ENCODE measurements at places on chromosomes 4 and X. TPM values are rescaled to one million over a fixed set of nuclear protein-coding genes. Genes with fewer than 3 reads are reported as not detected.
A peak's percentile ranks its signal among the peaks of the same experiment; 100 is the strongest.

Gene PLXNB3
- total RNA-seq, result 0.89 TPM

DNA sequence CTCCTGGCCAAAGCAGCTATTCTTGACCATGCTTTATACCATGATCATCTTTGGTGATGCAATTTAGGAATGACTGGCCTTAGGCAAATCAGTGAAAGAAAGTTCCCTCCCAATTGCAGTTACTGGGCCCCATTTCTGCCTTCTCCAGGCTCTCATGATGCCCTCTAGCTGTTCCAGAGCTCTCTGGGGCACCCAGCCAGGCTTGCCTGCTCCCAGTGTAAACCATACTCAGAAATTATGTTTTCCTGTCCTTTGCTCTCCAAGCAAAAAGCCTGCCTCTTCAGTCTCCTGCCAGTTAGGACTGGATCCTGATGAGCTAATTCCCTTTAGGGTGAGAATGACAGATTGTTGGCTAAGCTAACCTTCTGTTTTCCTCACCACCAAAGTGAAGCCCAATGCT is 85.3 kb upstream of the RBPJ start:
- no peak overlapping the region for H3K27ac ChIP-seq
- no peak overlapping the region for H3K4me3 ChIP-seq
- H3K36me3 ChIP-seq, result no peaks in the 10 kb centered on the region

- no peak overlapping the region for H3K27ac ChIP-seq
- DNase-seq, result no peak
- H3K4me3 ChIP-seq, result no peak overlapping the region
- H3K36me3 ChIP-seq, result no peaks in the 10 kb centered on the region
Observed at GRCh38 chr4:61549336-61549735, 349.2 kb downstream of the ADGRL3 start.

Gene CTSO
- 21.6 TPM for total RNA-seq

DNA sequence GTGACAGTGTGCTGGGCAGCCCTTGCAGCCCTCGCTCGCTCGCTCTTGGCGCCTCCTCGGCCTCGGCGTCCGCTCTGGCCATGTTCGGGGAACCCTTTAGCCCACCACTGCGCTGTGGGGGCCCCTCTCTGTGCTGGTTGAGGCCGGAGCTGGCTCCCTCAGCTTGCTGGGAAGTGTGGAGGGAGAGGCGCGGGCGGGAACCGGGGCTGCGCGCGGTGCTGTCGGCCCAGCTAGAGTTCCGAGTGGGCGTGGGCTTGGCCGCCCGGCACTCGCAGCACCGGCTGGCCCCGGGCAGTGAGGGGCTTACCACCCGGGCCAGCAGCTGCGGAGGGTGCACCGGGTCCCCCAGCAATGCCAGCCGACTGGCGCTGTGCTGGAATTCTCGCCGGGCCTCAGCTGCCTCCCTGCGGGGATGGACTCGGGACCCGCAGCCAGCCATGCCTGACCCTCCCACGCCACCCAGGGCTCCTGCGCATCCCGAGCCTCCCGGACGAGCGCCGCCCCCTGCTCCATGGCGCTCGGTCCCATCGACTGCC is 770.1 kb upstream of the GALNTL6 start:
- DNase-seq, result no peak
- no peaks in the 10 kb centered on the region for H3K4me1 ChIP-seq
- H3K36me3 ChIP-seq, result no peaks in the 10 kb centered on the region
- no peaks in the 10 kb centered on the region for H3K27me3 ChIP-seq
- H3K4me3 ChIP-seq, result no peak overlapping the region
- no peak overlapping the region for H3K27ac ChIP-seq

Gene ALPK1
- 8.7 TPM for total RNA-seq

- H3K27ac ChIP-seq, result peak overlapping the region; percentile 69
- peaks cover 13% of the 10 kb centered on the region for H3K4me1 ChIP-seq
- peaks cover 50% of the 10 kb centered on the region for H3K36me3 ChIP-seq
Observed at GRCh38 chr4:8472158-8472688, 31.6 kb downstream of the TRMT44 start.

Gene GCNA
- total RNA-seq, result 2.9 TPM

Gene COX7B2
- not detected for total RNA-seq

- no peaks in the 10 kb centered on the region for H3K4me1 ChIP-seq
- H3K27me3 ChIP-seq, result peaks cover 51% of the 10 kb centered on the region
- no peak overlapping the region for H3K4me3 ChIP-seq
- no peaks in the 10 kb centered on the region for H3K36me3 ChIP-seq
Observed at GRCh38 chrX:39650768-39651347, 446.9 kb downstream of the BCOR start.

Gene PLP1
- total RNA-seq, result 72.8 TPM

Gene PABPC5
- total RNA-seq, result 5.1 TPM

GRCh38 chrX:9188117-9188516 is 154.2 kb upstream of the FAM9B start:
- H3K36me3 ChIP-seq, result no peaks in the 10 kb centered on the region
- peaks cover 28% of the 10 kb centered on the region for H3K27me3 ChIP-seq
- H3K27ac ChIP-seq, result no peak overlapping the region
- DNase-seq, result no peak

Gene NR0B1
- 0.27 TPM for total RNA-seq

- H3K4me3 ChIP-seq, result no peak overlapping the region
- H3K27me3 ChIP-seq, result no peaks in the 10 kb centered on the region
- H3K36me3 ChIP-seq, result peaks cover 16% of the 10 kb centered on the region
Observed at GRCh38 chrX:154529206-154529612, 13.2 kb upstream of the FAM3A start.

DNA sequence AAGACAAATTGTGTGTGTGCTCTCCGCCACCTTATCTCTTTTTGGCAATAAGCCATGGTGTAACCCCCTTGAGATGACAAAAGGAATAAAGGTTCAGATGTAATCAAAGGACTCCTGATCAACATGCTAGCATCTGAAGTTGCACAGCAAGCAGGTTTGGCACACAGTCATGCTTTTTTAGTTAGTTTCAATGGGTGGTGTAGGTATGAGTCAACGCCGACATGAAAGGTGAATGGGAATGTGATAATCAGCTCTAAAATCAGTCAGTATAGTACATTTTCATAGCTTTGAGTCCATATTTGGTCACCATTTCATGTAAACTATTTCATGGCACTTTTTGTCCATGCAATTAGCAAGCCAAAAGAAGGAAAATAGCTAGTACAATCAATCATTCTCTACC is 50.4 kb upstream of the ETNPPL start:
- no peak overlapping the region for H3K4me3 ChIP-seq
- no peaks in the 10 kb centered on the region for H3K36me3 ChIP-seq
- no peaks in the 10 kb centered on the region for H3K4me1 ChIP-seq
- no peak for DNase-seq
- H3K27me3 ChIP-seq, result no peaks in the 10 kb centered on the region
- no peak overlapping the region for H3K27ac ChIP-seq

GRCh38 chrX:106698693-106699092 is 27.8 kb upstream of the RNF128 start:
- DNase-seq, result no peak
- H3K36me3 ChIP-seq, result no peaks in the 10 kb centered on the region
- no peak overlapping the region for H3K4me3 ChIP-seq
- H3K27ac ChIP-seq, result no peak overlapping the region
- H3K4me1 ChIP-seq, result no peaks in the 10 kb centered on the region
- H3K27me3 ChIP-seq, result peaks cover 6% of the 10 kb centered on the region

GRCh38 chrX:18825375-18825774 is 117.9 kb downstream of the PPEF1 start:
- H3K4me3 ChIP-seq, result no peak overlapping the region
- H3K4me1 ChIP-seq, result no peaks in the 10 kb centered on the region
- H3K27ac ChIP-seq, result no peak overlapping the region
- no peaks in the 10 kb centered on the region for H3K36me3 ChIP-seq
- DNase-seq, result no peak
- no peaks in the 10 kb centered on the region for H3K27me3 ChIP-seq

DNA sequence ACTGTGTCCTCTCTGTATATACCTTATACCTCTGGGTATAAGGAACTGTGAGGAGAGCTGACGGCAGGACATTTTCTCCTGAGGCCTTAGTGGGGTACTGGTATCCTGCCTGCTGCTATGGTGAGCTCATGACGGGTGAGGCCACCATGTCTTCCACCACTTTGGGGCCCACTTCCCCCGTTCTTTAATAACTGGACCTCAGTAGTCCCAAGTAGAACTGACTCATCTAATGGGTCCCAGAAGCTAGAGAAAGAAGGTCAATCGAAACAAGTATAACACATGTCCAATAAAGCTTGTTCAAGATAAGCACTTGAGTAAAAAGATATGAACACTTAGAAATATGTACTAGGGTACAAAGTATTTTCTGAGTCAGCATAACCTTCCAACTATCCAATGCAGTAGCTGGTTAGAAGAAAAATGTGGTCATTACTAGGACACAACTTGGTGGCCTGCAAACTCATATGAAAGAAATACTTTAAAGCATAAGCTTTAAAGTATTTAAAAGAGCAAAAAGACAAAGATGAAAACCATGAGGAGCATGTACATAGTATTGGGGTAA is 71.7 kb downstream of the DIPK2B start:
- no peak for DNase-seq
- no peaks in the 10 kb centered on the region for H3K4me1 ChIP-seq
- no peaks in the 10 kb centered on the region for H3K36me3 ChIP-seq
- H3K4me3 ChIP-seq, result no peak overlapping the region

DNA sequence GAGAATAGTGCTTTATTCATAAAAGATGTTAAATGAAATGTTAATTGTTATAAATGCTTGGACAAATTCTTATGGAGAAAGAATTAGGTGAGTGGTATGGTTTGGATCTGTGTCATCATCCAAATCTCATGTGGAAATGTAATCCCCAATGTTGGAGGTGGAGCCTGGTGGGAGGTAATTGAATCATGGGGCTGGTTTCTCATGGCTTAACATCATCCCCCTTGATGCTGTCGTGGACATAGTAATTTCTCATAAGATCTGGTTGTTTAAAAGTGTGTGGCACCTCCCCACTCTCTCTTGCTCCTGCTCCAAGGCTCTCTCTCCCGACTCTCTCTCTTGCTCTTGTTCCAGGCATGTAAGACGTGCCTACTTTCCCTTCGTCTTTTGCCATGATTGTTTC is 22.5 kb downstream of the GYPE start:
- H3K36me3 ChIP-seq, result no peaks in the 10 kb centered on the region
- no peak overlapping the region for H3K27ac ChIP-seq
- no peak for DNase-seq
- no peaks in the 10 kb centered on the region for H3K27me3 ChIP-seq

Gene CPZ
- total RNA-seq, result 18.4 TPM

- DNase-seq, result no peak
- H3K27me3 ChIP-seq, result no peaks in the 10 kb centered on the region
- H3K4me1 ChIP-seq, result peaks cover 4% of the 10 kb centered on the region
Observed at GRCh38 chr4:121786221-121786620, 14.9 kb upstream of the EXOSC9 start.

Gene STIM2
- total RNA-seq, result 46.1 TPM

Gene GPAT3
- total RNA-seq, result 16.3 TPM

Gene DDX3X
- total RNA-seq, result 136 TPM

DNA sequence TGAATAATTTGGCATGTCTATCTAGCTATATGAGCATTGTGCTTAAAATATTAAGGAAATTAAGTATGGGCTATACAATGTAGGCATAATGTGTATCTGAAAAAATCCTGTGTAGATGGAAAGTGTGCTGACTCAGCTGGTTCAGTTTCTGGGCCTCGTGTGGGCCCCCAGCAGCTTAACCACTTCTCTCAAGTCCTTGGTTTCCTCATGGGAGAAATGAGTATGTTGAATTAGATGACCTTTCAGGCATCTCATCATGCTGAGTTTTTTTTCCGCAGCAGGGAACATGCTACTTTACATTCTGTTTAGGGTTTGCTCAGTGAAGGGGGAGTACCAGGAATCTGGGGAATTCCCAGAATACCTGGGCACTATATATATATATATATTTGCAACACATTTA is 30.5 kb downstream of the RHOH start:
- DNase-seq, result peak; percentile 56
- no peaks in the 10 kb centered on the region for H3K4me1 ChIP-seq
- no peaks in the 10 kb centered on the region for H3K36me3 ChIP-seq
- H3K27me3 ChIP-seq, result no peaks in the 10 kb centered on the region

- H3K27ac ChIP-seq, result peak overlapping the region; percentile 29
- H3K4me1 ChIP-seq, result peaks cover 7% of the 10 kb centered on the region
- DNase-seq, result no peak
- no peak overlapping the region for H3K4me3 ChIP-seq
Observed at GRCh38 chrX:136495043-136495442, 2.3 kb upstream of the HTATSF1 start.

- H3K4me3 ChIP-seq, result no peak overlapping the region
- DNase-seq, result peak; percentile 79
- H3K4me1 ChIP-seq, result peaks cover 32% of the 10 kb centered on the region
- H3K27ac ChIP-seq, result peak overlapping the region; percentile 54
Observed at GRCh38 chr4:6942238-6942800, 32.7 kb downstream of the TBC1D14 start.

Gene BBS12
- 3.9 TPM for total RNA-seq

Gene DACH2
- 0.49 TPM for total RNA-seq

DNA sequence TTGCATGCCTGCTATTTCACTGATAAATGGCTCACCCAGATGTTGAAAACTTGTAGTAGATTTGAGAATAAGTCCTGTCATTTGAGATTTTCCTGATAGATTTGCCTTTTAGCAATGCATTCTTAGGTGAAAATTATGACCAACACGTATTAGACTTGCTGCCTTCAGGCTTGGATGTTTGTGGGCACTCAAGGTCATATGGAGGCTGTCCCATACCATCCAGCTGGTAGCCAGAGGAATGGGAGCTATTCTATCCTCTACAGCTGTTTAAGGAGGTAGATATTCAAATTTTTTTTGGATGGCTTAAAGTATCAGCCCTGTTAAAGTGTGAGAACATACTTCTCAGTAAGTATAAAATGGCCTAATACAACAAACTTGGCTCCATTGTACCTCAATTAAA is 34.7 kb downstream of the RTL3 start:
- no peaks in the 10 kb centered on the region for H3K27me3 ChIP-seq
- peaks cover 2% of the 10 kb centered on the region for H3K4me1 ChIP-seq
- H3K36me3 ChIP-seq, result no peaks in the 10 kb centered on the region
- DNase-seq, result peak; percentile 47

Gene NKRF
- 3.5 TPM for total RNA-seq

Gene SMIM31
- total RNA-seq, result not detected

DNA sequence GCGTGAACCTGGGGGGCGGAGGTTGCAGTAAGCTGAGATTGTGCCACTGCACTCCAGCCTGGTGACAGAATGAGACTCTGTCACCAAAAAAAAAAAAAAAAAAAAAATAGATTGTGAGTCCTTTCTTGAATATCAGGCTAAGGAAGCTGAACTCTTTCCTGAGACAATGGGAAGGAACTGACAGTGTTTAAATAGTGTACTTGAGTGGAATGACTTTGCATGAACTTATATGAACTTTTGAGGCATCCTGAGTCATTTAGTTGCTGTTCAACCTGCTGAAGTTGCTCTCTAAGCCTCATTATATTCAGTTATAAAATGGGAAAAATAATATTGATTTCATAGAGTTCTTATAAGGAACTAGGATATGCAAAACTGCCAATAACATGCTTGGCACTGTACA is 79.3 kb upstream of the LIMCH1 start:
- H3K27ac ChIP-seq, result no peak overlapping the region
- no peak overlapping the region for H3K4me3 ChIP-seq
- H3K27me3 ChIP-seq, result no peaks in the 10 kb centered on the region
- H3K4me1 ChIP-seq, result peaks cover 13% of the 10 kb centered on the region
- no peak for DNase-seq
